NCI-H526 treated with DMSO at 0.1 percent for 48 hours (cell line): ENCODE measurements at places on chromosomes 11 and 22.

- DNase-seq: peak; percentile 75
Observed at GRCh38 chr11:34358258-34358727, 483 bp upstream of the ABTB2 start.

DNA sequence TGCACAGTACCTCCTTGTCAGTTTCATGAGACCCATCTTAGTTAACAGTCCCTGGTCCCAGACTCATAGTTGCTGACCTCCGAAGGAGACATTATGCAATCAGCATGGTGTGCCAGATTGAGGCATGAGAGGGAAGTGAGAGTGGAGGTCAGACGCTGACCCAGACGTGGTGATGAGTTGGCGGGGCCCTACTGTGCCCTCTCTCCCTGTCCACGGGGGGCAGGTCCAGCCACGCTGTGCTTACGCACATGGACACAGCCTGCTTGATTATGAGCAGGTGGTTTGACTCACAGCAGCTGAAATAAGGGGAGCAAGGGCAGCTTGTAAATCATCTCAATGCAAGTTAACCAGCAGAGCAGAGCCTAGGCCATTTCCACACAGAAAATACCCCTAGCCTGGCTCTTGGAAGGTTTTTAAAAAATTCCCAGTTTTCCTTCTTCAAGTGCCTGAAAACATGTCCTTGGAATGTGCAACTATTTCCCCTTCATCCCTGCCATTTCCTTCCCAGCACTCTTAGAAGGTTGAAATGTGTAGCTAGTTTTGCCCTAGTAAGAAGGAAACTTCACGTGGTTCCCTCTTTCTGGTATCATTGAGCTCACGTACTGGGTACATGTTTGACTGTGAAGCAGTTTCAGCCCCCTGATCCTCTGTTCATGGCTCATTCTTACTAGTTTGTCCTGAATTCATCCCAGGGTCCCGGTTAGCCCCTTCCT is 122.6 kb upstream of the SORL1-AS1 start:
- DNase-seq: no peak

GRCh38 chr22:46777609-46777970 is 15.1 kb downstream of the TBC1D22A start:
- DNase-seq: no peak

GRCh38 chr11:35554491-35555437 is 29.3 kb upstream of the PAMR1 start:
- no peak for DNase-seq

DNA sequence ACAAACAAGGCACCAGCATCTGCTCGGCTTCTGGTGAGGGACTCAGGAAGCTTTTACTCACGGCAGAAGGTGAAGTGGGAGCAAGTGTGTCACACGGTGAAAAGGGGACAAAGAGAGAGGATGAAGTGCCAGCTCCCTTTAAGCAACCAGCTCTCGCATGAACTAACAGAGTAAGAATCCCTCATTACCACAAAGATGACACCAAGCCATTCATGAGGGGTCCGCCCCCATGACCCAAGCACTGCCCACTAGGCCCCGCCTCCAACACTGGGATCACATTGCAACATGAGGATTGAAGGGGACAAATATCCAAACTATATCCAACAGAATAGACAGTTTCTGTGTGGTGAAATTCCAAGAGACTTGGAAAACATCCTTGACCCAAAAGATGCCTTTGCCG is 198.2 kb upstream of the POU2AF2 start:
- no peak for DNase-seq

- DNase-seq: no peak
Observed at GRCh38 chr11:101913656-101914055, 1.2 kb upstream of the CEP126 start.

- no peak for DNase-seq
Observed at GRCh38 chr11:134610116-134610910, 198.3 kb upstream of the B3GAT1 start.

- DNase-seq: peak; percentile 26
Observed at GRCh38 chr11:104151404-104152204, 12.3 kb downstream of the PDGFD start.

GRCh38 chr11:19866037-19866436 is 153.4 kb downstream of the NAV2 start:
- no peak for DNase-seq

DNA sequence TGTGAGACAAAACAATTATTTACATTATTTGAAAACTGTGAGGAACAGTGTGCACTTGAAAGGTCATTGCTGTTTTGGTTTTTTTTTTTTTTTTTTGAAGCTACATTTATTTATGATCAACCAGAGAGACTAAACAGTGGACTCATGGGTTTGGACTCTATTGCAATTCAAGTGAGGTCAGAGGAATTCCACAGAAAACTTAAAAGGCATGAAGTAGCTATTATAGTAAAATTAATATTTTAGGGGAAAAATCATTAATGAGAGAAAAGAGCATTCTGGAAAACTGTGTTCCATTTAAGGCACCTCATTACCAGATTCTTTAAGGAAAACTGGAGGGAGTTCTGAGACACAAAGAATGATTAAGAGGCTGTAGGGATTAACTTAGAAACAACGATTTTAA is 102.8 kb downstream of the WNT11 start:
- DNase-seq: no peak

GRCh38 chr22:38901111-38901641 is 29.2 kb upstream of the CBX6 start:
- DNase-seq: no peak

DNA sequence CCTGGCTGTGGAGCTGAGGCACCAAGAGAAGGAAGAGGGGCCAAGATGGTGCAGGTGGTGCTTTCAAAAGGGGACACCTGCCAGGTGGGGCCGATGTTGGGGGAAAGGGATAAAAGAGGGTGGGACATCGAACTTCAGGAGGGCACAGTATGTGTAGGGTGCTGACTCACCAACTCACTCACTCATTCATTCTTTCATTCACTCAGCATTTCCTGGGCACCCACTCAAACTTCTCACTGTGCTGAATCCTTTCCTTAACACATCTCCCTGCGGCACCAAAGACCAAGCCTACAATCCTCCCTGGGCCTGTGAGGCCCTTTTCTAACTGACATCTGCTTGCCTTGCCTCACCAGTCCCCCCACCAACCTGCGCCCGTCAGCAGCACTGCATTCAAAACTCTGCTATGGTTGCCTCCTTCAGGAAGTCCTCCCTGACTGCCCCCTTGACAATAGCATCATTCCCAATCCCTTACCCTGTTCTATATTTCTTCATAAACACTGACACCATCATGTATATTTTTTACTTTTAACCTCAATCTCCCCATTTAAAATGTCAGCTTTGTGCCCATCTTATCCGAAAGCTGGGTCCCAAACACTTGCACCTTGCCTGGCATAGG is 246.6 kb downstream of the MN1 start:
- no peak for DNase-seq

- no peak for DNase-seq
Observed at GRCh38 chr11:117585631-117586030, 211.4 kb downstream of the DSCAML1 start.

DNA sequence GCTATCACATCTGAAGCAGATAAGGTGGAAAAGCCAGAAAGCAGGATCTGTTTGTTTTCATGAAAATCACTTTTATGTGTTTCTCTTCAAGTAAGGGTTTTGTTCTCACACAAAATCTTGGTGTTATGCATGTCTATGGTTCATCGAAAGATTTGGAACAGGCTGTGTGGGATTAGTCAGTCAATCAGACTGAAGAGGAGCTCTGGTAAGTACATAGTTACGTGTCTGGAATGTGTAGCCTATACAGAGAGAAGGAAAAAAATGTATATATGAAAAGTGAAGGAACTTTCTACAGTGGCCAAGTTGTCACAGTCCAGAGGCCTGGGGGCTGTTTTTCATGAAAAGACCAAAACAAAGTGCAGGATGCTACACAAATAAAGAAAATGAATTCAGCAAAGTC is 156.7 kb downstream of the CNTN5 start:
- no peak for DNase-seq

DNA sequence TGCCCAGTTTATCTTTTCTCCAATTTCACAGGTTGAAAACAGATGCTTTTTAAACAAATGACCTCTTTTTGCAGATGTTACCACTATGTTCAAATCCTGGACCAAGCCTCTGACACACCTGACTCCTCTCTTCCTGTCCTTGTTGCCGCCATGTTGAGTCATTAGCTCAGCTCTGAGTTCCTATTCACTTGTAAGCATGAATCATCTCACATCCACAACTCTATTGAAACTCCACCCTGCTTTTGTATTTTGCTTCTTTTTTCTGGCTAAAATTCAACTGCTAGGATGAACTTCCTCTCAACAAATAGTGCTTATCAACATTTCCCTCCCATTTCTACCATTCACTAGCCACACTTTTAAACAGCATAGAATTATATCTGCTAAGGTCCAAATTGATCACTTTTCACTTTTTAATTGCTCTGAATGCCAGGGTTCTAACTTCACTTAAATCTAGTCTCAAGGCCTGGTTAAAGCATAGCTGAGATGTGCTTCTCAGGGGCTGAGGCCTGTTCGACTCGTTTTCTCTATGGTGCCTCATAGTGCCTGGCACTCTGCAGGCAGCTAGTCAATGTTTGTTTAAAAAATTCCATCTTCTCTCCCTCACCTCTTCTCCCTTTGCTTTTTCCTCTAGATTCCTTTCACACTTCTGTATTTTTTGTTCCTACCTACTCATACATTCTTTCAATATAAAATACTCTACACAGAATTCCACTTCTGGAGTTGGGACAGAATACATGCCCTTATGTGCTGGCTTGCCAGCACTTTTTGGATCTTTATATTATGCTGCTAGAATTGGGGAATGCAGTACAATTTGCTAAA is 3.9 kb downstream of the JOSD1 start:
- DNase-seq: no peak

DNA sequence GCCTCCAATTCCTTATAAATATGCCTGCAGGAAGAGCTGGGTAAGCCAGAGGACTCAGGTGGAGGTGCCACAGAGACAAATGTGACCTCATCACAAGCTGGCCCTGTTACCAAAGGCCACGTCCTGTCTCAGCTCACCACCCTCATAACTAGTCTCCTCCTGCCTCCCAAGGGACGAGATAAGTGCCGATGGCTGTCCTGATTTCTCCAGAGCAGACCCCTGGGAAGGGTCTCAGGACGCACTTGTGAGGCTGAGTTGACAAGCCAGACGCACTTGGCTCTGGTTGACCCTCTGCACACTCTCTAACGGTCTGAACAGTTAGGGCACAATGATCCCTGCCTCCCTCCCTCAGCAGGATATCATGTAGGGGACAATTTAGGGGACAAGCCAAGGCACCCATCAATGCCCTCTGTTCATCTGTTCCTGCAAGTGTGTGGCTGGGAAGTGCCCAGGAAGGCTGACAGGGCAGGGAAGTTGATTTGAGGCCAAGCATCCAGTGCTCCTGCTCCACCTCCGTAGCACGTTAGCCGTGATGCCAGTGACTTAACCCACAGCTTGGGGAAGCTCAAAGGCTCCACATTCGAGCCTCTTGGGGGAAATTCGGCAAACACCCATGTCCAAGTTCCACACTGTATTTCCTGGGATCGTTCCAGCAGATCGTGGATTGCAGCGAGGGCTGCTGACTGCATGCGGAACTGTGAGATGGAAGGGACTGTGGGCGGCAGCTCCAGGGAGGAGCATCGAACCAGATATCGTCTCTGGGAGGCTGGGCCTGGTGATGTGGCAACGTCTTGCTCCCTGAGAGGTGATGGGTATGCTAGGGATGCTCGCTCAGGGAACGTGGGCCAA is 2.8 kb downstream of the SMIM38 start:
- no peak for DNase-seq

DNA sequence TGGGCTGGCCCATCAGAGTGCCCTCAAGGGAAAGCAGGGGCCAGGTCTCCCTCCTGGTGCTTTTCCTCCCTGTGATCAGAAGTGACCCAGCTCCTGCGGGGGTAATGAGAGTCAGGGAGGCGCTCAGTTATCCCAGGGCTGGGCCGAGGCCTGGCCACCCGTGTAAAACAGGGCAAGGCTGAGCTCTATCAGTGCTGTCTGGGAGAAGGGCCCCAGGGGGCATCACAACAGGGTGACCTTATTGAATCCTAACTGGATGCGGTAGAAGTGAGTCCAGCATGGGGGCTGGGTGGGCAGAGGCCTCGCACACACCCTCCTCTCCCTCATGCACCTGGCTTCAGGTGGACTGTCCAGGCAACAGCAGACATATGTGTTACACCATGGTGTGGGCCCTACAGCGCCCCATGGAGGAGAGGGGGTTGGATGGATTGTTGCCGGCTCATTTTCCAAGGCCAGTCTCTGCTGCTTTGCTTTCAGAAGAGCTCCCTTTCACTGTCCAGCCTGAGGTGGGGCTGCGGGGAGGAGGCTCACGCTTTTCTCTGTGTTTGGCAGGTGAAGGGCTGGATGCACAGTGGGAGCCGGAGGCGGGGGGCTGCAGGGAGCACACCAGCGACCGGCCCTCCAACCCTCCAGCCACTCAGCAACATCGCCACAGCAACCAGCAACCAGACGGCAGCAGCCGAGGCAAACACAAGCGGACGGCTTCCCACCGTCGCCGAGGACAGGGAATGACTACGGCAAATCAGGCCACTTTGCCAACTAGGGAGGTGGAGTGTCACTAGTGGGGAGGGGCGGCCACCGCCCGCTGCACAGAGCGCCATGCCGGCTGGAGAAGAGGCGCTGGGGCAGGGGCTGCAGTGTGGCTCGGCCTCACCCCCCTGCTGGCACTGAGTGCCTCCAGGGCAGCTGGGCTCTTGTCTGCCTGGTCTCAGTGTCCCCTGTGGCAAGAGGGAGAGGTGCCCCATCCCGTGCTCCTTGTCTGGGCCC is 24.7 kb downstream of the GNAZ start:
- no peak for DNase-seq

DNA sequence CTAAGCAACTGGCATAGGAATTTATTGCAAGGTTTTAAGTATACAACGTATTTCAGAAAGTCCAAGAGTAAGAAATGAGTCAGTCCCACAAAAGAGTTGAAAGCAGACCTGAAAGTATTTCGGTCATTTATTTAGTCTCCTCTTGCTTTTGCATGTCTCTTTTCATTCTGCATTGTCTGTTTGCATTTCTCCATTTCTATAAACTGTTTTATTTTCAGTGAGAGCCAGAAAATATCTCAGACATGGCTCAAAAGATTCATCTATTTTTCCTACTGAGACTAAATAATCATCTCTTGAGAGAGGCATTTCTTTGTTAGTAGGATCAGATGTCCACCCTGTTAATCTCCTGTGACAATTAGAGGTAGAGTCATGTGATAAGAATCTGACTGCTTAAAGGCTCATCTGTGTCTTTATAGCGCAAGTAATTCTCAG is 219.1 kb upstream of the CCDC179 start:
- no peak for DNase-seq

DNA sequence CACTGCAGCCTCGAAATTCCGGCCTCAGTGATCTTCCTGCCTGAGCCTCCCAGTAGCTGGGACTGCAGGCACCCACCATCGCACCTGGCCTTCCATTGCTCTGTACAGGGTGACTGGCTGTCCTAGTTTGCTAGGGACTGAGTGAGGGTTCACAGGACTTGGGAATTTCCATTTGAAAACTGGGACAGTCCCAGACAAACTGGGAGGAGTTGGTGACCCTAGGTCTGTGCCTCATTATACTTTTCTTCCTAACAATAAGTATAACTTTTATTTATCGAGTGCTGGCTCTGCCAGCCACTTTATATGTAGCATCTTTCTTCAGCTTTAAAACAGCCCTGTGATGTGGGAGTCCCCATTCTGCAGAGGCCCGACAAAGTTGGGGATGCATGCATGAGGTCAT is 25.5 kb downstream of the TCP11L1 start:
- DNase-seq: no peak
